Pulmonary artery endothelial cell (primary cell): ENCODE measurements at places on chromosomes 2 and 18. TPM values are rescaled to one million over a fixed set of nuclear protein-coding genes. Genes with fewer than 3 reads are reported as not detected.

The CCT7 gene
- 655 and 716 TPM in 2 replicates for total RNA-seq

The TMEM163 gene
- 0.81 and 2.2 TPM in 2 replicates for total RNA-seq

The TEX44 gene
- not detected in 2 replicates for total RNA-seq

The MBD5 gene
- total RNA-seq: 7.3 and 13.0 TPM in 2 replicates

The PSTPIP2 gene
- 2.0 and 7.5 TPM in 2 replicates for total RNA-seq

The CDH20 gene
- total RNA-seq: not detected in 2 replicates

The MYO1B gene
- total RNA-seq: 17.1 and 45.4 TPM in 2 replicates

The KLHL41 gene
- 0.13 and 0.28 TPM in 2 replicates for total RNA-seq

The OSBPL1A gene
- 8.6 and 14.0 TPM in 2 replicates for total RNA-seq

The EGR4 gene
- not detected in 2 replicates for total RNA-seq

The SIX3 gene
- not detected in 2 replicates for total RNA-seq

The CPO gene
- not detected in 2 replicates for total RNA-seq

The SLC16A14 gene
- total RNA-seq: 0.21 and 0.26 TPM in 2 replicates

The TUBA3E gene
- not detected in 2 replicates for total RNA-seq

The KLHL14 gene
- total RNA-seq: not detected in 2 replicates

The UBE2F gene
- total RNA-seq: 39.1 and 47.6 TPM in 2 replicates

The PROKR1 gene
- not detected in 2 replicates for total RNA-seq

The DCDC2C gene
- total RNA-seq: not detected in 2 replicates

The TRIB2 gene
- total RNA-seq: 9.9 and 14.2 TPM in 2 replicates

The TUBA4B gene
- total RNA-seq: not detected in 2 replicates

The TMEM247 gene
- total RNA-seq: not detected in 2 replicates

The PROM2 gene
- total RNA-seq: 0.07 and 0.14 TPM in 2 replicates

The RPL37A gene
- 1,393 and 2,557 TPM in 2 replicates for total RNA-seq

The LAMA1 gene
- under 0.01 and 0.07 TPM in 2 replicates for total RNA-seq

The MAP2 gene
- 14.5 and 24.9 TPM in 2 replicates for total RNA-seq

The IL36B gene
- not detected in 2 replicates for total RNA-seq

The CXCR1 gene
- total RNA-seq: not detected in 2 replicates

The HOXD12 gene
- not detected in 2 replicates for total RNA-seq

The PLCD4 gene
- total RNA-seq: 1.6 and 3.0 TPM in 2 replicates

The SPIRE1 gene
- 31.8 and 36.6 TPM in 2 replicates for total RNA-seq

The CCDC148 gene
- total RNA-seq: 0.28 TPM in 1 of 2 replicates, not detected in the other

The GKN2 gene
- total RNA-seq: not detected in 2 replicates
